ENCODE measurements at places on chromosomes 4 and X.

- DNase-seq: no peak
Observed at GRCh38 chrX:74779175-74779574, 146.1 kb downstream of the NEXMIF start.

GRCh38 chrX:23832721-23833120, 49.7 kb downstream of the SAT1 start:
- DNase-seq: no peak

DNA sequence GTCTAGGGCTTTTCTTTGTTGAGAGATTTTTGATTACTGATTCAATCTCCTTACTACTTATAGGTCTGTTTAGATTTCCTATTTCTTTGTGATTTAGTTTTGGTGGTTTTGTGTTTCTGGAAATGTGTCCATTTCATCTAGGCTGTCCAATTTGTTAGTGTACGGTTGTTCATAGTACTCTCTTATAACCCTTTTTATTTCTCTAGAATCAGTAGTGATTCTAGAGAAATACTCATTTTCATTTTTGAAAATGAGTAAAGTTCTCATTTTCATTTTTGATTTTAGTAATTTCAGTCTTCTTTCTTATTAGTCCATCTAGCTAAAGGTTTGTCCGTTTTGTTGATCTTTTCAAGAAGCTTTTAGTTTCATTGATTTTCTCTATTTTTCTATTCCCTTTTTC, 7.5 kb downstream of the IL13RA1 start:
- DNase-seq: no peak

GRCh38 chrX:55135171-55135570, 46.4 kb downstream of the PAGE2 start:
- peak; percentile 58 for DNase-seq

DNA sequence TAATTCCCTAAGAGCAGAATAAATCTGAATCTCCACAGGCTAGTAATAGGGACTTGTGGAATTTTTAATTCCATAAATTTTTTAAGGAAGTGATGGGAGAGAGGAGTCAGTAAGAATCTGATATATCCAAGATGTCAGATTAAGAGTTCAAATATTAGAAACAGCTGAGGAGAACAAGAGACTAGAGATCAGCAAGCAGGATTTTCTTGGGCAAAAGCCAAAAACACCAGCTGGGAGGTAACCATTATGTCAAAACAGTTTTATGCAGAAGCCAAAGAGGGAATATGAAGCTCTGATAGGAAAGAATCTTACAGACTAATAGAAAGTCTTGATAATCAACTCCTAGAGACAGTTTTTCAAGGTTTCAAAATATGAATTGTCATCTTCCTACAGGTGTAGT, 72.2 kb upstream of the RBPJ start:
- DNase-seq: peak; percentile 91

GRCh38 chr4:41400296-41400695, 137.7 kb upstream of the LIMCH1 start:
- peak; percentile 36 for DNase-seq

- no peak for DNase-seq
Observed at GRCh38 chr4:105296672-105297071, 150.0 kb downstream of the TET2 start.

DNA sequence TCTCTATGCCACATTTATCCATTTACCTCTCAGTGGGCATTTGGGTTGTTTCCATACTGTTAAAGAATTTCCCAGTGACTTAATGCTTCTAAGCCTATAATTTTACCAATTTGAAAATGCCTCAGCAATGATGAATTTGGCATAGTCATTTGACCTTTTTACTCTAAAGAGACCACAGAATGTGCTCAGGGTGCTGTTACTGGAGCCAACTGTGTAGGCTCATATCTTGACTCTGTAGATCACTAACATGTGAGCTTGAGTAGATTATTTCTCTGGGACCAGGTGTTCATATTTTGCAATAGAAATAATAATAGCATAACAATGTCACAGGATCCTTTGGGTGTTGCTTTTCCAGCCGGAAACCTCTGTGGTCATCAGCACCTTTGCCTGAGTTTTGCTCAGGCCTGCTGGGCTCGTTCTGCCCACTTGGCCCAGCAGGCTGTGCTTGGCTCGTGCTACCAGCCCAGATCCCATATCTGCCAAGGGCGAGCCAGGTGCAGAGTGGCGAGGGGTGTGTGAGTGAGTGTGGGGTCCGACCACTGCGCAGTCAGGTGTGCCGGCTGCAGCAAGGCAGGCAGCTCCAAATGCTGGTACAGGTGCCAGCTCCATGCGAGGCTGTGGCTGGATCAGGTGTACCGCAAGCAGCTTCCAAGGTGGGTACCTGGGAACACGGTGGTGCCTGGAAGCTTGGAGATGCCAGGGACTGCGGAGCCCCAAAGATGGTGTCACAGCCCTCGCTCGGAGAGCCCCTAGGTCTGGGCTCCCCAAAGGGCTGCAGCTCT, 70.6 kb upstream of the ANK2 start:
- DNase-seq: peak; percentile 19
